ENCODE measurements at places on chromosomes 7 and 10.

GRCh38 chr10:117353684-117354083, 21.6 kb downstream of the PDZD8 start:
- DNase-seq, result no peak

- DNase-seq, result no peak
Measured at GRCh38 chr7:101772508-101773211, 44.8 kb upstream of the CUX1 start.

GRCh38 chr7:57071-57470, 135.3 kb upstream of the FAM20C start:
- no peak for DNase-seq

- DNase-seq, result no peak
Measured at GRCh38 chr7:139861803-139862202, 32.7 kb downstream of the TBXAS1 start.

- DNase-seq, result no peak
Measured at GRCh38 chr7:121420976-121421375, 24.9 kb upstream of the FAM3C start.

DNA sequence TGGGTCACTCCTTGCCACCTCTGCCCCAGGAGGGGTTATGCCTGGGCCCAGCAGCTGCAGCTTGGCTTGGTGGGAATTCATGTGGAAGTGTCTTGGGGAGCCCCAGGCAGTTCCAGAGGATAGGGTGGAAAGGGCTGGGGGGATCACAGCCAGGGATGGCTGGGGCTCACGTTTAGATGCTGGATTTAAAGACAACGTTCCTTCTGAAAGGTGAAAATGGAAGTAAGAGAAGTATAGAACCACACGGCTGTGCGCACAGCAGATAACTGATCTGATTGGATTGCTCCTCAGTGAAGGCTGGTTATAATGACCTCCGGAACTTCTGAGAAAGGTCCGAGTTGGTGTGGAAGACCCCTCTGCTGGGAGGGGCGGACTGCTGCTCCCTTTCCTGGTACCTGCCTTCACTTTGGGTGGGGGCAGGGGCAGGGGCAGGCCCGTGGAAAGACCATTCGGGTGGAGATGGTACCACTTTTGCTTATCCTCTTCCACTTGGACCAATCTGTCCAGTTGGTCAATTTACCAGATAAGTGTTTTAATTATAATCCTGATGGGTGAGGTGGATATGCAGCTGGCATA, 7.9 kb upstream of the MYL7 start:
- no peak for DNase-seq

GRCh38 chr7:26105236-26105635, 46.8 kb upstream of the NFE2L3 start:
- DNase-seq, result no peak

DNA sequence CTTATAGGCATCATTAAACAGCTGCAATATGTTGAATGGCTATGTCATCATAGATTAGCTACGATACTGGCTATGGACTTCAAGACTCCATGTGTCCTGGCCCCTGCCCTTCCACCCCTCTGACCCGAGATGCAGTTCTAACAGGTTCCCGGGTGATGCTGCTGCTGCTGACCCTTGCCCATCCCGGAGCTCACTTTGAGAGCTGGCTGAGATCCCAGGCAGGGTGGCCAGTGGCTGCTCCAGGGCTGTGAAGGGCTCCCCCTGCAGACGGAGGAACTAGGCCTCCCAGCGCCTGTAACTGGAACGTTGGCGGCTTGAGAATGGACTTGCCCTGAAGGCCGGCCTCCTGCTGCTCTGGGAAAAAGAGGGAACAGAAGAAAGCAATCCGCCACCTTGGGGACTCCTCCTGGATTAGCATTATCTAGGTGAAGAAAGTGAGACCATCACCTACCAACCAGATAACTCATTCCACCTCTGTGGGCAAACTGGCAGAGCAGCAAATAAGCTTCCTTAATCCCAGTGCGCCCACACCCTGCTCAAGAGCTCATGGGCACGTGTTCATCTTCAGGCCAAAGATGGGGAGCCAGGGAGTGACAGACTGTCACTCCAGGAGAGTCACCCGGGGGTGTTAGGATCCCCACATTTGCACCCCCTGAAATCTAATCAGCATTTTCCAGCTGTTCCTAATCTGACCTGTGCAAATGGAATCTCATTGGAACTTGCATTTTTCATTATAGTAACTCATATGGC, 56.8 kb downstream of the PARP12 start:
- no peak for DNase-seq

- no peak for DNase-seq
Measured at GRCh38 chr7:6604458-6604857, 11.0 kb upstream of the ZNF853 start.

- DNase-seq, result peak; percentile 60
Measured at GRCh38 chr7:131945313-131945911, 389.0 kb upstream of the PODXL start.

- DNase-seq, result no peak
Measured at GRCh38 chr7:42883950-42884349, 27.9 kb downstream of the C7orf25 start.

DNA sequence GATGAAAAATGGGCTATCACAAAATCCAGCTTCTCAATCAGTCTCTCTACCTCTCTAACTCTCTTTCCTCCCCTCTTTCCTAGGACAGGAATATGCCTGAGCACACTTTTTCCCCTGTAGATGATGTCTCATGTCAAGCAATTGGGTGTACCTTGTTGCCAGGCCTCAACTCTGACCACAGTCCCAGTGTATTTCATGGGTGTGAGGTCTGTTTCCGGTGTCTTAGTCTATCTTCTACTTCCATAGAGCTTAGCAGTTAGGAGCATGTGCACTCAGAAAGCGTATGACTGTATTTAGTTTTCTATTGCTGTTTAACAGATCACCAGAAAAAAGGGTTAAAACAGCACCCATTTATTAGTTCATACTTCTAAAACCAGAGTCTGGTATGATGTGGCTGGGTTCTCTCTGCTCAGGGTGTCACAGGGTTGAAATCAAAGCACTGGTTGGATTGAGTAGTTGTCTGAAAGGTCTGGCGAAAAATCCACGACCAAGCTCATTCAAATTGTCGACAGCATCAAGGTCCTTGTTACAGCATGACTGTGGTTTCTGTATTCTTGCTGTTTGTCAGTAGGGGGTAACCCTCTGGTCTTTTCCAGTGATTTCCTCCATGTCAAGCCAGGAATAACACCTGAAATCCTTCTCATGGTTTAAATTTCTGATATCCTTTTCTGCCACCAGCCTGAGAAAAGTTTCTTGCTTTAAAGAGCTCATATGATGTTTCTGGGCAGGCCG, 130.0 kb downstream of the THSD7A start:
- no peak for DNase-seq

DNA sequence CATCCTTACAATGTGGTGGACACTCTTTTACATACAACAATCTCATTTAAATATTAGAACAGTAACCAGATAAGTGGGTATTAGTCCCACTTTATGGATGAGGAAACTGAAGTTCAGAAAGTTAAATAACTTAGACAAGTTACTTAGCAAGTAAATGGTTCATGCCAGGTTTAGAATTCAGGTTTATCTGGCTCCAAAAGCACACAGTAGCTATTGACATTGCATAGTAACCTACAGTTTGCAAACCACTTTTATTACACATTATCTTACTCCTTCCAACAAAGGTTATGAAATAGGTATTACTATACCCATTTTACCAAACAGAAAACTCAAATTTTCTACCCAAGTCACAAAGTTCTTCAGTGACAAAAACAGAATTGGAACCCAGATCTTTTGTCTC, 19.7 kb upstream of the NKX2-3 start:
- DNase-seq, result no peak

DNA sequence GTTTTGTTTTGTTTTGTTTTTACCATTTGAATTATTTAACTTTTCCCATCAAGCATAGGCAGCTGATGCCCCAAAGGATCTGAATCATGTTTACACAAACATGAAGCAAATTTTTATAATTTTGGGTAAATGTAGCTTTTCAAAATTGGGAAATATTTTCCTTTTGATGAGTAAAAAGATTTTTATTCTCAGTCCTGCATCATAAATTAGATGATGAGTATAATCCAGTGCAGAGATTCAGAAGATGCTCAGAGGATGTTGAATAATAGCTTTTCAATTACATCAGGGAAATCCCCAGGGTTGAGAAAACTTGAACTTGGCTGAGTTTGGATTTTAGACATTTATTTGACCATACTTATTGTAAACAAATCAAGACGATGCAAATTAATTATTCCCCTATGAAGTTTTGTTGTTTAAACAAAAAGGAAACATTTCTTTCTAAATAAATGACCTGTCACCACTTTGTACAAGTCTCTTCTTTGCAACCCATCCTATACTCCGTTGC, 121.7 kb downstream of the FAM204A start:
- no peak for DNase-seq

DNA sequence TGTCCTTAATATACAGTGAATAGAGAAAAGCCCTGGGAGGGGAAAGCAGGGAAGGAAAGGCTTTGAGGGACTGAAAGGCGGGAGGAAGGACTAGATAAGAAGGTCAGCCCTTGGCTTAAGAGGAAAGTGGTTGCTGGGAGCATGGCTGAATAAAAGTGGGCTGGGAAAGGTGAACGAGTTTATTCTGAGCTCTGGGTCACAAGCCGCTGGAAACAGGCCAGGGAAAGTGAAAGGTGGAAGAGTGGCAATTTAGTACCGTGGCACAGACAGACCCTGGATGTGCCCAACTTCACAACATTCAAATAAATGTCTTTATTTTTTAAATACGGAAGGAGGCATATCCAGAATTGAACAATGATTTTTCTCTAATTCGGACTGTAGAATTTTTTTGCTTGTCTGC, 39.7 kb downstream of the TAC1 start:
- no peak for DNase-seq

GRCh38 chr10:132311338-132311939, 3.7 kb upstream of the STK32C start:
- no peak for DNase-seq

- no peak for DNase-seq
Measured at GRCh38 chr7:37018954-37019353, 294.7 kb upstream of the AOAH start.

DNA sequence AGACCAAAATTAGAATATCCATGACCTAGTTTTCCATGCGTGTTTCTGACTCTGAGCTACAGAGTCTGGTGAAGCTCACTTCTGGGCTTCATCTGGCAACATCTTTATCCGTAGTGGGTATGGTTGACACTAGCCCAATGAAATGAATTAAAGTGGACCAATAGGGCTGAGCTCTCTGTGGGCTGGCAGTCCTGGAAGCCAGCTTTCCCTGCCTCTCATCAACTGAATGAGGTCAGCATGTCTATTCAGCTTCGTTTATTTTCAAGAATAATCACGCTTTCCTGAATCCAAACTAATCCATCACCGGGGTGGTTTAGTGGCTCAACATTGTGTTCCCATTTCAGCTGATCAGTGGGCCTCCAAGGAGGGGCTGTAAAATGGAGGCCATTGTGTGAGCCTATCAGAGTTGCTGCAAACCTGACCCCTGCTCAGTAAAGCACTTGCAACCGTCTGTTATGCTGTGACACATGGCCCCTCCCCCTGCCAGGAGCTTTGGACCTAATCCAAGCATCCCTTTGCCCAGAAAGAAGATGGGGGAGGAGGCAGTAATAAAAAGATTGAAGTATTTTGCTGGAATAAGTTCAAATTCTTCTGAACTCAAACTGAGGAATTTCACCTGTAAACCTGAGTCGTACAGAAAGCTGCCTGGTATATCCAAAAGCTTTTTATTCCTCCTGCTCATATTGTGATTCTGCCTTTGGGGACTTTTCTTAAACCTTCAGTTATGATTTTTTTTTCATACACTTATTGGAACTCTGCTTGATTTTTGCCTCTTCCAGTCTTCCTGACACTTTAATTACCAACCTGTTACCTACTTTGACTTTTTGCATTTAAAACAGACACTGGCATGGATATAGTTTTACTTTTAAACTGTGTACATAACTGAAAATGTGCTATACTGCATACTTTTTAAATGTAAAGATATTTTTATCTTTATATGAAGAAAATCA, 35.5 kb downstream of the CAV1 start:
- DNase-seq, result peak; percentile 1

DNA sequence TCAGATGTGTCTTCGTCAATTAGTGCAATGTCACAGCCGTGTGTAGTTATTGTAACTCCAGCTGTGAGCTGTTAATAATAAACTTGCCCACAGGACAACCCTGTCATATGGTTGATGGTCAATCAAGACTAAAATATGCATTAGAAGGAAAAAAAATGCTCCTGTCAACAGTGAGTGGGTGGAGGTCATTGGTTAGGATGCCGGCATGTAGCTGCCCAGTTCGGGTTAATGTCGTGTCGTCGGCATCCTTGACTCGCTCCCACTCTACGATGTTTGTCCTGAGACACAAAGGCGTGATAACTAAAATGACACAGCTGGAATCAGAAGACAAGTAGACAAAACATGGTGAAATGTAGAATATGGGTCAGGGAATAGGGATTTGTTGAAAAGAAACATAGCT, 442.8 kb upstream of the NPVF start:
- DNase-seq, result no peak

- no peak for DNase-seq
Measured at GRCh38 chr10:25451401-25451800, 276.6 kb downstream of the GPR158 start.

- DNase-seq, result no peak
Measured at GRCh38 chr7:17070231-17070708, 188.5 kb upstream of the AGR3 start.

GRCh38 chr7:157392256-157393037, 55.6 kb downstream of the DNAJB6 start:
- no peak for DNase-seq

DNA sequence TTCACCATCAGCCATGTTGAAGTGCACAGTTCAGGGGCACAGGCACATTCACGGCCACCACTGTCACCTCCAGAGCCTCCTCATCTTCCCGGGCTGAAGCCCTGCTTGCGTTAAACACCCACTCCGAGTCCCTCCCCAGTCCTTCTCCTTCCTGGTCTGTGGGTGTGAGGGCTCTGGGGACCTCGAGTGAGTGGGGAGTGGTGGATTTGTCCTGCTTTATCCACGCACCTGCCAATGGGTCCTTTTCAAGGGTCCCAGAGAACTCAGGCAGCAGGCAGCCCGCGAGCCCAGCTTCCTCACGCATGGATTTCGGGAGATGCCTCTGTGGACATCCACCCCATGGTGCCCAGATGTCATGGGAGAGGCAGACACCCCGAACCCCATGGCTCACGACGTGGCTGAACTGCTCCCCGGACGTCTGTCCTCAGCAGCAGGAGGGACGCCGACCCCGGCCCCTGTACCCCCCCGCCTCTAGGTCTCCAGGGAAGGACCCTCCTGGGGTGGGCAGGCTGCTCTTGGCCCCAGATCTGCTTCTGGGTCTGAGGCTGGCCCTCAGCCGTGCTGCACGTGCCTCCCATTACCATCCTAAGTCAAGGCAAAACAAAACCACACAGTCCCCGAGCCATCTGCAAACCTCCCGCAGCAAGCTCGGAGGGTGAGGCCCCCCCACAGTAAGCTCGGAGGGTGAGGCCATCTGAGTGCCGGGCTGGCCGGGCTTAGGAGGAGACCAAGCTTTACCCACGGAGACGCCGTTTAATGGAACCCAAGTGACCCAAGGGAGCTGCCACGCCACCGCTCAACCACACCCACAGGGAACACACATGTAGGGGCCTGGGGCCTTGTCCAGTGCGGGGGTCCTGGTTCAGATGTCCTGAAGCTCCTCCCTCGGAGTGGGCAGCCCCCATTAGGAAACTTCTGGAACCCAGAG, 9.0 kb downstream of the CYP2W1 start:
- DNase-seq, result no peak

- DNase-seq, result peak; percentile 81
Measured at GRCh38 chr7:73668103-73668885, 663 bp downstream of the VPS37D start.

Data from NCI-H2171 (cell line).